Kidney epithelial cell (primary cell): ENCODE measurements at places on chromosomes 16 and 17. TPM values are rescaled to one million over a fixed set of nuclear protein-coding genes. Genes with fewer than 3 reads are reported as not detected.

GRCh38 chr17:48014595-48015111 lies 22.9 kb downstream of the COPZ2 start:
- DNase-seq = no peak

DNA sequence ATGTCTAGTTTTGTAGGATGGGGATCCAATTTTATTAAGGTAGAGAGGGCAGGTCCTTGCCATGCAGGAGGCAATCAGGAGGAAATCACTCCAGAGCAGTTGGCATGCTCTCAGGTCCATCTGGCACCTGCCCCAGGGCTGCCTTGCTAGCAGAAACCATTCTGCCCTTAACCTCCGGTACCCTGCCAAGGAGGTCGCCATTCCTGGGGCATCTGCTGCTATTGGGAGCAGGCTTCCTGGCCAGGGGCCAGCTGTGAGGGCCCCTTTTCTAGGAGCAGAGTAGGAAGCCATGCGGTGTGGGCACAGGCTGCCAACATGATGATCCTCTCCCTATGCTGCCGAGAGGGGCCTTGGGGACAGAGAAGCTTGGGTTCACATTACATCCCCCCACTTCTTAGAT lies 47.6 kb upstream of the MGAT5B start:
- DNase-seq = no peak

- no peak for DNase-seq
These were observed 78.5 kb downstream of the NOS2 start for GRCh38 chr17:27721797-27722196.

- DNase-seq = no peak
These were observed 14.2 kb downstream of the AXIN2 start for GRCh38 chr17:65547253-65547670.

- no peak for DNase-seq
These were observed 22.2 kb downstream of the TEX2 start for GRCh38 chr17:64240741-64241347.

- DNase-seq = no peak
These were observed 33.3 kb downstream of the RHBDL3 start for GRCh38 chr17:32298721-32299579.

The NPIPB6 gene
- not detected in 2 replicates for total RNA-seq

- no peak for DNase-seq
These were observed 4.9 kb upstream of the RASD1 start for GRCh38 chr17:17500999-17501605.

The TAT gene
- total RNA-seq = 0.07 TPM in 1 of 2 replicates, not detected in the other

- DNase-seq = no peak
These were observed 14.0 kb upstream of the ELAC2 start for GRCh38 chr17:13031718-13032350.

GRCh38 chr16:89210904-89211515 lies 6.5 kb upstream of the ZNF778 start:
- no peak for DNase-seq

The CCL5 gene
- not detected in 2 replicates for total RNA-seq
